ENCODE measurements at places on chromosomes 6 and 20.

DNA sequence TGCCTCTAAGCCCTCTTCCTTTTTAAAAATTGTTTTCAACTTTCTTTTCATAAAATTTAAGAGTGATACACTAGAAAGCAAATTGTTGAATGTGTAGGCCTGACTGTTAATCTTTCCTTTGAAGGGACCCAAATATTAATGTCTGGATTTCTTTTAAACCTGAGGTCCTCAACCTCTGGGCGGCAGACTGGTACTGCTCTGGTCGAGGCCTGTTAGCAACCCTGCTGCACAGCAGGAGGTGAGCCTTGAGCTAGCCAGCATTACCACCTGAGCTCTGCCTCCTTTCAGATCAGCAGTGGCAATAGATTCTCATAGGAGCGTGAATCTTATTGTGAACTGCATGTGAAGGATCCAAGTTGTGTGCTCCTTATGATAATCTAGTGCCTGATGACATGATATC is 191.2 kb downstream of the MANEA start:
- DNase-seq, result no peak

GRCh38 chr6:158242071-158242606 is 70.1 kb upstream of the TULP4 start:
- no peak for DNase-seq

DNA sequence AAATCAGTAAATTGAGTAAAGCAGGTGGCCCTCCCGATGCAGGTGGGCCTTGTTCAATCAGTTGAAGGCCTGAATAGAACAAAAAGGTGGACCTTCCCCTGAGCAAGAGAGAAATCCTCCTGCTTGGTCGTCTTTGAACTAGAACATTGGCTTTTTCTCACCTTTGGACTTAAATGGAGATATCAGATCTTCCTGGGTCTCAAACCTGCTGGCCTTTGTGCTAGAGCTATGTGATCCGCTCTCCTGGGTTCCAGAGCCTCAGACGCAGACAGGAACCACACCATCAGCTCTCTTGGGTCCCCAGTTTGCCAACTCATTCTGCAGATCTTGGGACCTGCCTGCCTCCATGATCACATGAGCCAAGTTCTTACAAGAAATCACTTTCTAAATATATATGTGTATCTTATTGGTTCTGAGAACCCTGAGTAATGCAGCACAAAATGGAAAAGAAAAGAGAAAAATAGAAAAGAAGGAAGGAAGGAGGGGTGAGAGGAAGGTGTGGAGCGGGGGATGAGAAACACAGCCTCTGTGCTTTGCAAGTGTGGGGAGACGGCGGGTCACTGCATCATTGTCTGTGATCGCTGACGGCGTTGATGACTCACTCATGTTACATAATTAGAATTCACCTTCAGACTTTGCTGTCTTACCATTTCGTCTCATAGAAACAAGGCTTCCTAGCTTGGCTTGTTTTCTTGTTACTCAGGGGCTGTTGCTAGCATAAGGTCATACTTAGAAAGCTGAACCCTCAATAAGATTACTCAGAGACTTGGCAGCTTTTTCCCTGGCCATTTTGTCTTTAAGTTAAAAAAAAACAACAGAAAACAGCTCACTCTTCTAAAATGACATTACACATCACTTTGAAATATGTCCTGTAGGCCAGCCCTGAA is 85.7 kb upstream of the NEDD9 start:
- peak; percentile 64 for DNase-seq

DNA sequence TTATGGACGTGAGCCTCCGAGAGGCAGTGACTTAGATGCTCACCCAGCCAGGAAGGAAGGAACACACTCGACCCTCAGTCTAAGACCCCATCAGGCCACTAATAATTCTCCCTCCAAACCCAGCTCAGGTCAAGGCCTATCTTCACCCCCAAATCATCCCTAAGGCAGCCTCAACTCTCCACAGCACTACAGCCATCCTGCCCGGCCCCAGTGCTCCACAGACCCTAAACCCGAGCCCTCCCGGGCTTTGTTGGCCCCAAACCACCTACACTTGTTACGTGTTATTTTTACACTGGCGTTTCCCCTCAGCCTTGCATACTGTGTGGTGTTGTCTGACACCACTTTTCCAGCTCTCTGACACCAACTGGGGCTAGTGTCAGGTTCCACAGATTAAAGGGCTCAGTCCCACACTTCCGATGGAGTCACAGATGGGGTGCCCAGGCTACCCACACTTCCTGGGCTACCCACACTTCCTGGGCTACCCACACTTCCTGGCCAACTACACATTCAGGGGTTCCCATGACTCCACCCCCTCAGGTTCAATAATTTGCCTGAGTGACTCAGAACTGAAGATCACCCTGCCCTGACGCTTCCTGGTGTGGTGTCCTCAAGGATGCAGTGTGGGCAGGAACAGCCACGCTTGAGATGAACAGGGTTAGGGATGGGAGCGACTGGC is 25.3 kb downstream of the RBCK1 start:
- peak; percentile 56 for DNase-seq

GRCh38 chr20:2341336-2341735 is 39.4 kb upstream of the TGM6 start:
- no peak for DNase-seq

- no peak for DNase-seq
Observed at GRCh38 chr6:95266537-95267258, 310.6 kb upstream of the MANEA start.

DNA sequence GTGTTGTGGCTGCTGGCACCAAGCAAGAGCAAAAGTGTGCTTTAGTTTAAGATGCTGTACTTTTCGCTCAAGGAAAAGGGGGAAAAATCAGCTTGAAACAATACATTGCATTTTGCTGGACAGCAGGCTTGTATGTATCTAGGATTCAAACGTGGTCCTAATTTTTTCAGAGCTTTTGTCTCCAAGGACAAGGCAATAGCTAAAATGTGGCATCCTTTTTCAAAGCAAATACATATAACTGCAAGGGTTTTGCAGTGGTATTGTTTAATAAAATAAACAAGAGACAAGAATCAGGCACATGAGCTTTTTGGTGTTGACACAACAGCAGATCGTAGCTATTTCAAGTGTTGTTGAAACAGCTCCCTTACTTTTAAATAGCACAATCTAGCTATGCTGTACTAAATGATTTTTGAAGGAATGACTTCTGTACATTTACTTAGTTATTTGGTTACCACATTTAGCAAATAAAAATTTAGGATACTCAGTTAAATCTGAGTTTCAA is 137.0 kb upstream of the HEY2 start:
- DNase-seq, result no peak

GRCh38 chr6:119350202-119350951 is 816 bp upstream of the MAN1A1 start:
- DNase-seq, result peak; percentile 43

GRCh38 chr6:14792118-14792955 is 453.5 kb upstream of the JARID2 start:
- DNase-seq, result no peak

- no peak for DNase-seq
Observed at GRCh38 chr20:58352468-58352867, 36.6 kb upstream of the VAPB start.

GRCh38 chr20:6993511-6993910 is 226.0 kb downstream of the BMP2 start:
- no peak for DNase-seq

DNA sequence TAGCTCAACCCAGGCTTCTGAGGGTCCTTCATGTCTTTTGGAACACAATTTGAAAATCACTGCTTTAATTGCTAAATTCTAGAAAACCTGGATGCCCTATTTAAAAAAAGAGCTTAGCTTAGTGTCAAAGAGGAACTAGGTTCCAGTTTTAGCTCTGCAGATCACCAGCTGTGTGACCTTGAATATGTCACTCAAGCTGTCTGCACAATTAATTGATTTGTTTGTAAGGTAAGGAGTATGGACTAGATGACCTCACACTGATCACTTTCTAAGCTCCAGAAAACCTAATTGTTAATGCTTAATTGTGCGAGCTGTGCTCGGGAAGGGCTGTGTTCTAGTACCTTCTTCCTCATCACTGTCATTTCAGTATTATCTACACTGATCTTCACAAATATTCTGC is 26.2 kb downstream of the UTRN start:
- no peak for DNase-seq

DNA sequence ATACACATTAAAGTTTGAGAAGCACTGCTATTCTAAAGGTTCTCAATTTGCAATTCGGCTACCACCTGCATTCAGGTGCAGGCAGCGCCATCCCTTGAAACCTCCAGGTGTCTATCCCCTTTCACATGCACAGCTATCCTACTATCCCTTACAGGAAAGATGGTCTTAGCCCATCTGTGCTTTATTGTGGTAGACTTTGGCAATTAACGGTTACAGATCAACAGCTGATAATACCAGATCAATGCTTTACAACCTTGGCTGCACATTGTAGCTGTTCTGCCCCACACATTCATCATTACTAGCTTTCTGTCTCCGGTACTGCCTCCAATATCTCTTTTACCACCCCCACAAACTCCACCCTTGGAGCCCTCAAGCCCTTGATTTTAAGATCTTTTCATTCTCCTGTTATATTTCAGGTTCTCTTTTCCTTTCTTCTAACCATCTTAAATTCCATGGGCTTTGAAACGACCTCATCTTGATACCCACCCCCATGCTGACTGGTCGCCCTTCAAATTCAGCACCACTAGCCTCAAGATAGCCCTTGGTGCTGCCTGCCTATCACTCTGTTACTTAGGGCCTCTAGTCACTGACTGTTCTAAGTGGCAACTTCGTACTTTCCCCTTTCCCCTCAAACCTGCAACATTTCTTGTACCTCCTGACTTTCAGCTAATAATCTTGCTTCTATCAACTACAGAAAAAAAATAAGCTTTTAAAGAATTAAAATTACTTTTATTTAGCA is 50.8 kb downstream of the SPTLC3 start:
- no peak for DNase-seq

DNA sequence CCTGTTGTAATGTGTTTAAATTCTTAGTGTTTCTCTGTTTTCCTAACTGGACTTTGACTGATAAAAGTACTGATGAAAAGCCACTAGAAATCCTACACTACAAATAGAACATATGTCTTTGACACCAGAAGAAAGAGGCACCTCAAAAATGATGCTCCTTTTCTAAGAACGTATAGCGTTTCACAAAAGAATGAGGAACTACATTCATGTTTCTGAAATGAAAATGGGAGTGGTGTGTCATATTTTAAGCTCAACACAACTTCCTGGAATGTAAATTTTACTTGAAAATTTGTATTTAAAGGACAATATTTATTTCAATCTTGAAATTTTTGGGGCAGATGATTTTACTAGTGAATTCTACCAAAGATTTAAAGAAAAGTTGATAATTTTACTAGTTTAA is 35.3 kb downstream of the KIAA0408 start:
- DNase-seq, result no peak

- DNase-seq, result no peak
Observed at GRCh38 chr6:120211955-120212792, 862.6 kb upstream of the MAN1A1 start.

DNA sequence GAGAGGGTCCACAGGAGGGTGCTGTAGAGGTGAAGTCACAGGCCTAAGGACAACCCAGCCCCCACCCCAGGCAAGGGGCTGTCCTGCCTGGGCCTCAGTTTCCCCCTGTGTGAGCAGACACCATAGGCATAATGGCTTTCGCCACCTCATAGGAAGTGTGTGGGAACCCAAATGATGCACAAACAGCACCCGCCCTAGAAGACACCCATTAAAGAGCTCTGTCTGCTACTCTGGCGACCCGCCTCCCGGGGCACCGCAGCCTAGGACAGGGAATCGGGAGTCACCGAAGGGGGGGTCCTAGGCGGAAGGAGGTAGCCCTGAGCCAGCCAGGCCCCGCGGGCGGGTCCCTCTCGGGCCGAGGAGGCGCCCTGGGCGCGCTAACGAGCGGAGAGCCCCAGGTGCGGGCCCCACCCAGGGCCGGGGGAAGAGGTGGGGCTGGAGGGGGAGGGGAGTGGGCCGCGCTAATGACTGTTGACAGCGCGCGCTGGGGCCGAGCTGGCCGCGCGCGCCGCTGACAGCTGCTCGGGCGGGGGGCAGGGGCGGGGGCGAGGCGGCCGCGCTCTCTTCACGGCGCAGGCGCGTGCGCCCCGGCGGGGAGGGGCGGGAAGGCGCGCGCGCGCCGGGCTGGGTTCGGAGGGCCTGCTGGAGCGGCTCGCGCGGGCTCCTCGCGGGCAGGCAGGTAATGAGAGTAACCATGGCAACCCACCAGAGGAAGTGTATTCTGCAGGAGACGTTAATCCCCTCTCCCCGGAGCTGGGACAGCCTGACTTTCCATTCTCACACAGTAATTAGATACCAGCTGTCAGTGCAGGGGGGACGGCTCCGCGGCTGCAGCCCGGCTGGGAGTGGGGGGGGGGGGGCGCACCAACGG is 48.9 kb downstream of the NOL4L start:
- peak; percentile 57 for DNase-seq

DNA sequence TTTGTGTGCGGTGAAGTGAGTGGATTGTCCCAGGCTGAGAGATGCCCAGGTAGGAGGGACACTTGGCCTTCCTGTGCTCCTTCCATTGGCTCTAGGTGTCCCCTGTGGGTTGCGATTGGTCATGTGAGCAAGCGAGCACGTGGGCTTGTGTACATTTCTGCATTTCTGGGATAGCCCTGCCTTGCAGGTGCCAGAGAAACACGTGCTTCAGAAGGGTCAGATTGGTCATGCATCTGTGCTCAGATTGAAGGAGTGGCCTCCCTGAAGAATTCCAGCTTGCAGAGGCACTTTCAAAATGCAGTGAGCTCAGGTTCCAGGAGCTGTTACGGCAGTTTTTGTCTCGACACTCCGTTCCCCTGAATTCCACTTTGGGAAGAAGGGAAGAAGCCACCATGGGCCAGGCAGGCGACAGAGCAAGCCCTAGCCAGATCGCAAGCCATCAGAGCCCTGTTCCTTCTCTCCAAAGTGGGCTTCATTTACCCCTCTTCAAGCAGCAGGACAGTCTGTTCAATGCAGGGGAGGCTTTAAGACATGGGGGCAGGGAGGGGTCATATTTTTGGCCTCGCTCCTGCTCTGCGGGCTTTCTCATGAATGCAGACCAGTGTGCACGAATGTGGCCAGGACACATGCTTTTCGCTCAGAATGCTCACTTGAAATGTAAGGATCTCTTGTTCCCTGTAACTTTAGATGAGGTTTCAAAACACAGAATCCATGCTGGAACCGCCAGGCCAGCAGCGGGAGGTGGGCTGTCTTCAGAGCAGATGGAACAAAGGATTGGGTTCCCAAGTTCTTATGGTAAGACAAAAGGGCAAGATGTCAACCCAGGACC is 78.6 kb upstream of the AKAP12 start:
- DNase-seq, result no peak

- no peak for DNase-seq
Observed at GRCh38 chr20:19780261-19780660, 22.2 kb downstream of the RIN2 start.

DNA sequence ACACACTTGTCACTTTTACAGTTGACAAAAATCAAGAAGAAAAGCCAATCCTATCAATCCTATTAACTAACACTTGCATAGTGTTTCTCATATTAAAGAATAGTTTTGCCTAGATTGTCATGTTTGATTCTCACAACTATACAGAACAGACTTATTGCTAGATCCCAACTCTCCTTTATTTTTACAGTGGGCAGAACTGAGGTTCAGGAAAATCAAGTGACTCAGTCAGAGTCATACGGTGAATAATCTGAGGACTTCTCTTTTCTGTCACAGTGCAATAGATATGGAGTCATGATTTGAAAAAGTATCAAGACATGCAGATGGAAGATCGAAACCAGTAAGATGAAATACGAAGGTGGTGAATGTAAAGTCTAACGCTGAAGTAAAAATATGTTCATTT is 195.1 kb upstream of the CITED2 start:
- DNase-seq, result no peak

GRCh38 chr6:8088886-8089285 is 13.5 kb downstream of the EEF1E1 start:
- no peak for DNase-seq
